ENCODE measurements at places on chromosomes 16 and 17.

DNA sequence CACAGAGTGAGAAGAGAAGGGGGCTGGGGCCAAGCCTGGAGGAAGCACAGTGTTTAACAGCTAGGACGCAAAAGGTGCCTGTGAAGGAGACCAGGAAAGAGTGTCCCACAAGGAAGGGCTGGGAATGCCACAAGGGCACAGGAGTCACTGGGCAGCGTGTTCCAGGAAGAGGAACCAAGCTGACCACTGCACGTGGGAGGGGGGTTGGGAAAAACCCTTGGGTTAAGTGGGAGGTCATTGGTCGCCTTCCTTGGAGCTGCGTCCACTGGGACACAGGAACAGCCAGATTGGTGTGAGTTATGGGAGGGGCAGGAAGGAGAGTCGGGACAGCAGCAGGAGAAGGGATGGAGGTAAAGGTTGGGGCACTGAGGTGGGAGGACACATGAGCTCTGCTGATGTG lies 12.9 kb downstream of the TTYH2 start:
- no peak for DNase-seq

- no peak for DNase-seq
Observed at GRCh38 chr17:67289181-67289876, 44.3 kb upstream of the HELZ start.

GRCh38 chr16:2713523-2713922 lies 6.5 kb downstream of the PRSS27 start:
- DNase-seq = no peak

GRCh38 chr17:37642681-37643080 lies 565 bp downstream of the DDX52 start:
- no peak for DNase-seq

- DNase-seq = no peak
Observed at GRCh38 chr16:29892458-29892813, 6.9 kb downstream of the SEZ6L2 start.

GRCh38 chr17:12459736-12460135 lies 206.0 kb upstream of the MYOCD start:
- DNase-seq = no peak

DNA sequence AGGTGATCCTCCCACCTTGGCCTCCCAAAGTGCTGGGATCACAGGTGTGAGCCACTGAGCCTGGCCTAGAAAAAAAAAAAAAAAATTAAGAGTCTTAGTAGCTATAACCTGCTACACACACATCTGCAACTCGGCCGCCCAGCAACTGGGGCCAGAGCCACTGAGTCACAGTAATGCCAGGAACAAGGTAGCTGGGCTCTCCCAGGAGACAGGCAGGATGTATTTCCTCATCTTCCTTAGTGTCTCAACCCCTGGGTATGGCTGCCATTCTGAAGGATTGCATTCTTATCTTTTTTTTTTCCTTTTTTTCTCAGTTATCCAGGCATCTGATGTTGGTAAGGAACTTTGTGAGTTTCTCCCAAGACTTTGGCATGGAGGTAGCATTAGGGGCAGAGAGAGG lies 7.1 kb upstream of the PSMD3 start:
- no peak for DNase-seq

- DNase-seq = no peak
Observed at GRCh38 chr16:709566-710499, 4.2 kb upstream of the FBXL16 start.

- no peak for DNase-seq
Observed at GRCh38 chr17:10556301-10557005, 7.0 kb upstream of the MYH2 start.

DNA sequence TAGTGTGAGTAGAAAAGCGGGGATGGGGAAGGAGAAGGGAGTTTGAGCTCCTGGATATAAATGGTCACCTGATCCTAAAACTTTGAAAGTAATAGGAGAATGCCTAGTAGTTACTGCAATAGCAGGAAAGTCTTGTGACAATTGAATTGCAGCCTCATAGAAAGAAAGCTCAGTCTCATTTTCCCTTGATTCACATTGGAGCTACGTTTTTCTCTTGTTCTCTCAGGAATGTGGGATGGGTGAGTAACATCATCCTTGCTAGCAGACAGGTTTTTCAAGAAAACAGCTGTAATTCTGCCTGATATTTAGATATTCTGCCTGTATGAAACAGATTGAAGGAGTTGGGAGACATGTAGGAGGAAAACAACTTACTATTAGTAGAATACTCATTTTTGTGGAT lies 25.3 kb downstream of the SF3B3 start:
- no peak for DNase-seq

DNA sequence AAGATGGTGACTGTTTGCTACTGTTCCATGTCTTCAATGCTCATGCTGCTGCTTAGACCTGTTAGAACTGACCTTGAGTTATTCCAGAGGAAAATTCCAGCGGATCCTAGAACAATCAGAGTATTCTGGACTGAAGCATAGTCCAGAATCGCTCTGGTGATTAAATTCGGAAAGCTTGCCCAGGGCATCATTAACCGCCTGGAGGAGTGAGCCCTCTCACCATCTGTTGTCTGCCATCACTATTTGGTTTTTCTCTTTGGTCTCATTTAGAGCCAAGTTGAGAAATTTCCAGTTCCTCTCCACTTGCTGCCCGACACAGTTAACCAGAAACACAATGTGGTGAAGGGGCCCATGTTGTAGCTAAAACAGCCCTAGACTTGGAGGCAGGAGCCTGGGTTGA lies 104.1 kb downstream of the BMERB1 start:
- DNase-seq = no peak

- no peak for DNase-seq
Observed at GRCh38 chr16:28865722-28866453, 2.2 kb downstream of the SH2B1 start.

DNA sequence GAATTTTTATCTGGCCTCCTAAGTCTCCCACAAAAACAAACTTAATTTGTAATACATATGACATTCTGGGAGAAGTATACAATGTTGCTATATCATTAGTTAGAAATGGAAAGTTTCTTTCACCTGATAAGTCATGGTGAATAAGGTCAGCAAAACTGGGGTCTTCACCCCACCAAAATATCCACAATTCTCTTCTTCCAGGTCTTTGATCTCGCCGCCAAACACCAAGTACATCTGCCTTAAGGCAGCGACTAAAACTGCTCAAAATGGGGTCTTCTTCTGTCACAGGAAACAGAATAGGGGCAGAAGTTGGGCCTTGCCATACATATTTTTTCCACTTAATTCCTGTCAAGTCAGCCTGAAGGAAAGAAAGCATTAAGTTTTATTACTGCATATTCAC lies 2.1 kb downstream of the MED13 start:
- no peak for DNase-seq

DNA sequence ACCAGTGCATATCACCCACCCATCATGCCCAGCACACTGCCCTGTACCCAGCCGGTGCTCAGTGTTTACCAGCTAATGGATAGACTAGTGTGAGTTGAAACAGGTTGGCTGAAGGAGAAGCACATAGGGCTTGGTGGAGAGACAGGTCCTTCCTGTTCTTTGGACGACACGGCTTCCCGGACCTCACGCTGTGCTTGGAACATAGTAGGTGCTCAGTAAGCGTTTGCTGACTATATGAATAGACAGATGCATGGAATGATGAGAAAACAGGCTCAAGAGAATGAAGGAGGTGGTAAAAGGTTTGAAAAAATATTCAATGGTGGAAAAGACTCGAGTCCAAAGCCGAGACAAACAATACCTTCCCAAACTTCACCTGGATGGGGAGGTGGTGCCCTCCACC lies 6.8 kb upstream of the FADS6 start:
- DNase-seq = no peak

GRCh38 chr16:75227361-75228142 lies 8.8 kb downstream of the CTRB1 start:
- DNase-seq = no peak

- no peak for DNase-seq
Observed at GRCh38 chr16:616733-617586, 13.8 kb upstream of the WFIKKN1 start.

DNA sequence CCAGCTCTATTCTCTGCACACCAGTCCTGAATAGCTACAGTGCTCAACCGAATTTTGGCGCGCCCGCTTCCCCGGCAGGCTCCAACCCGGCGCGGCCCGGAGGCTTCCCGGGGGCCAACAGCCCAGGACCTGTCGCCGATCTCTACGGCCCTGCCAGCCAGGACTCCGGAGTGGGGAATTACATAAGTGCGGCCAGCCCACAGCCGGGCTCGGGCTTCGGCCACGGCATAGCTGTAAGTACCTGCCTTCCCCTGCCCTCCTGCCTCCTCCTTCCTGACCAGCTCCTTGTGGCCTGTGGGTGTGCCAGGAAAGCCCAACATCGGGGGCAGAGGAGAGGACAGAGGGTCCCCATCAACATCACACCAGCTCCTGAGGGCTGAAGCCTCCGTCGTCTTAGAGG lies 70.2 kb downstream of the CCDC182 start:
- no peak for DNase-seq

- DNase-seq = no peak
Observed at GRCh38 chr17:45143767-45144198, 4.5 kb upstream of the HEXIM1 start.

DNA sequence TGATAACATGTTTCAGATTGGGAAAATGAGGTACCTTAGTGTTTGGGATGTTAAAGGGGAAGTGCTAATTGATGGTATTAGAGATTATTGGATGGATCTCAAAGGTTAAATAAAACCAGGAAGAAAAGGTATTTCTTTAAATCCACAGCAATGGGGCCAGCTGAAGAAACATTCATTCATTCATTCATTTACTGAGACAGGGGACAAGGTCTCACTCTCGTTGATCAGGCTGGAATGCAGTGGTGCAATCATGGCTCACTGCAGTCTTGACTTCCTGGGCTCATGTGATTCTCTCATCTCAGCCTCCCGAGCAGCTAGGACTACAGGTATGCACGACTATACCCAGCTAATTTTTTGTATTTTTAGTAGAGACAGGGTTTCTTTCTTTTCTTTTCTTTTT lies 19.8 kb downstream of the EARS2 start:
- no peak for DNase-seq

DNA sequence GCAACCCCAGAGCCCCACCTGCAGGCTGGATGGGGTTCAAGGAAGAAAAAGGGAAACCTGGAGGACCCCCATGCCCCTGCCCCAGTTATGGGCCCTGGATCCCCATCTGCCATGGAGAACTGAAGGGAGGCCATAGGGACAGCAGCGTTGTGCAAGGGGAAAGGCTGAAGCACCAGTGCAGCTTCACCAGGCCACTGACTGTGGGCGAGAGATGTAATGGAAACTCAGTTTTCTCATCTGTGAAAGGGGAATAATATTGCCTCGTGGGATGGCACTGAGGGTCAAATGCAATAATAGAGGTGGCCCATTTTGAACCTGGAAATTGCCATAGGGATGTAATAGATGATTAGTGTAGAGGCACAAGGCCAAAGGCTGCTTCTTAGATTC lies 9.9 kb upstream of the TSPOAP1 start:
- no peak for DNase-seq

DNA sequence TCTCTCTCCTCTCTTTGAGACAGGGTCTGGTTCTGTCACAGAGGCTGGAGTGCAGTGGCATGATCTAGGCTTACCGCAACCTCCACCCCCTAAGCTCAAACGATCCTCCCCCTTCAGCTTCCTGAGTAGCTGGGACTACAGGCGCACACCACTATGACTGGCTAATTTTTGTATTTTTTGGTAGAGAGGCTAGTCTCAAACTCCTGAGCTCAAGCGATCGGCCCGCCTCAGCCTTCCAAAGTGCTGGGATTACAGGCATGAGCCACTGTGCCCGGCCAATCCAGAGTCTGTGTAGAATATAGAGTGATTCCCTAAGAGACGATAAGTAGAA lies 65.8 kb upstream of the RPH3AL start:
- no peak for DNase-seq

DNA sequence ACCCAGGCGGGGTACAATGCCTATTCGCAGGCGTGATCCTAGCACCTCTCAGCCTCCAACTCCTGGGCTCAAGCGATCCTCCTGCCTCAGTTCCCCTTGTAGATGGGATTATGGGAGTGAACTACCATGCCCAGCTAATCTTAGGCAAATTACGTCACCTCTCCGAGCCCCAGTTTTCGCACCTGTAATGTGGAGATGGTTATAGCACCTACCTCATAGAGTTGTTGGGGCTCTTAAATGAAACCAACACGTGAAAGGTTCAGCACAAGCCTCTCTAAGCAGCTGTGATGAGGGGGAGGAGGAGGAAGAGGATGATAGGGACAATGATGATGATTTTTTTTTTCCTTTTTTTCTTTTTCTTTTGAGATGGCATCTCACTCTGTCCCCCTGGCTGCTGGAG lies 59.9 kb downstream of the ABR start:
- no peak for DNase-seq

- no peak for DNase-seq
Observed at GRCh38 chr16:27315333-27316037, 1.7 kb downstream of the IL4R start.

GRCh38 chr16:81558444-81559175 lies 114.0 kb downstream of the CMIP start:
- no peak for DNase-seq

GRCh38 chr17:77206158-77206956 lies 65.6 kb downstream of the SEC14L1 start:
- no peak for DNase-seq

DNA sequence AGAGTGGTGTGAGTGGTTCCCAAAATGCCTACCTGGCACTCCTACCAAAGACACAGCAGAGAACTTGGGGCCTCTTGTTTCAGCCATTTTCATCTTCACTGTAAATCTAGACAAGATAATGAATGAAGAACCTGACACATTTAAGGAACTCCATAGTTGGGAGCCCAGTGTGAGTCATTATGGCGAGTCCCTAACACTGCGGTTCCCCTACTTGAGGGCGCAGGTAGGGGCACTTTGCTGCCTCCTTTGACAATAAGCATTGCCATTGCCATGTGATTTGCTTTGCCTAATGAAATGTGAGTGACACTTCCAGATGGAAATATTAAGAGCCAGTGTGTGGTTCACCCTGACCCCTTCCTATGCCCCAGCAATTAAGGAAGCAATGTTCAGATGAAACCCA lies 517.6 kb downstream of the MAF start:
- DNase-seq = no peak

DNA sequence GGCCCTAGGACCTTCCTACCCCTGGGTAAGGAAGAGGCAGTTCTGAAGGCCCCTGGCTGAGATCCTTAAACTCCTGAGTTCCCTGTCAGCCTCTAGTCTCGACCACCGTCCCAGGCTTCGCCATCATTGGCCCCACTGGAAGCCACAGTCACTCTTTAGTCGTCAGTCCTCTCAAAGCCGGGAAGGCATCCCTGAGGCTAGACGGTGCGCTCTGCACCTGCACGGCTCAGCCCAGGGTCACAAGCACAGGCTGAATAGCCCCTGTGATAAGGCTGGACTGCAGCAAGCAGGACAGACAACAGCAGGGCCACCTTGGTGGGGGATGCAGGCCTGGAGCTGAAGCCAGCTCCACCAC lies 3.3 kb upstream of the HEXIM1 start:
- no peak for DNase-seq

GRCh38 chr16:88479793-88480760 lies 27.0 kb downstream of the ZFPM1 start:
- DNase-seq = no peak

DNA sequence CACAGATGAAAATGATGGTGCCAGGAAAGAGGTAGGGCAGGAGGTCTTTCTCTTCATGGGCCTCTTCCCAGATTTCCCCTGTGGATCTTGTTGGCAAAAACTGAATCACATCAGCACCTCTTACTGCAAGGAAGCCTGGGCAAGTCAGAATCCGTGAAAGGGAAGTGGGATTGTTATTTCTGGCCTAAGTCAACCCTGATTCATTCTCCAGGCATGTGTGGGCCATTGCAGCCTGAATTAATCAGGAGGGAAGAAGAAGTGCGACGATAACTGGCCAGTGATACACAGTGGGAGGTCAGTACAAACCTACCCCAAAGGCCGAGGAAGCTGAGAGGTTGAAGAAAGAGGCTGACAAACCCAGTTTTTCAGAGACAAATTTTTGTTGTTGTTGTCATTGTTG lies 17.9 kb upstream of the NSMCE1 start:
- no peak for DNase-seq
